Muscle of leg (tissue), 16 donors: ENCODE measurements at places on chromosomes 3 and 15. TPM values are rescaled to one million over a fixed set of nuclear protein-coding genes. Genes with fewer than 3 reads are reported as not detected.
A peak's percentile ranks its signal among the peaks of the same experiment; 100 is the strongest.

DNA sequence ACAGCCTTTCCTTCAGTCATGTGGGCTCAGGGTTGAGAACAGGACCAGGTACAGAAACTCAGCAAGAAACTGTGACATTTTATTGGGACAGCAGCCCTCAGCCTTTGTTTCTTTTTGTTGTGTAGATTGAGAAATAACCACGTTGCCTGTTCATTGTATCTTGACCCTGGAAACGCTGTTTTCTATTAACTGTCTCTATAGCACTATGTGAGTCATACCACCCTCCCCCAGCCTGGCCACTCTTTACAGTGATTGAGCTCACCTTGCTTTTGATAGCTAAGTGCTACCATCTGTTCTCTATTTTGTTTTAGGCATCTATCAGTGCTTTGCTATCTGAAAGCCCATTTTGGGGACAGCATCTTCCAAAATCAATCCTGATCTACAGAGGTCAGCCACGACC lies 127.9 kb downstream of the CD47 start:
- no peak for DNase-seq

- DNase-seq, result no peak
Observed at GRCh38 chr3:114557791-114558190, 264.0 kb downstream of the TIGIT start.

GRCh38 chr3:21049334-21050062 lies 701.5 kb downstream of the ZNF385D start:
- DNase-seq, result no peak

- no peak for DNase-seq
Observed at GRCh38 chr3:30368978-30369377, 237.4 kb upstream of the TGFBR2 start.

GRCh38 chr3:54188176-54188791 lies 65.9 kb downstream of the CACNA2D3 start:
- peak; percentile 85 for DNase-seq

DNA sequence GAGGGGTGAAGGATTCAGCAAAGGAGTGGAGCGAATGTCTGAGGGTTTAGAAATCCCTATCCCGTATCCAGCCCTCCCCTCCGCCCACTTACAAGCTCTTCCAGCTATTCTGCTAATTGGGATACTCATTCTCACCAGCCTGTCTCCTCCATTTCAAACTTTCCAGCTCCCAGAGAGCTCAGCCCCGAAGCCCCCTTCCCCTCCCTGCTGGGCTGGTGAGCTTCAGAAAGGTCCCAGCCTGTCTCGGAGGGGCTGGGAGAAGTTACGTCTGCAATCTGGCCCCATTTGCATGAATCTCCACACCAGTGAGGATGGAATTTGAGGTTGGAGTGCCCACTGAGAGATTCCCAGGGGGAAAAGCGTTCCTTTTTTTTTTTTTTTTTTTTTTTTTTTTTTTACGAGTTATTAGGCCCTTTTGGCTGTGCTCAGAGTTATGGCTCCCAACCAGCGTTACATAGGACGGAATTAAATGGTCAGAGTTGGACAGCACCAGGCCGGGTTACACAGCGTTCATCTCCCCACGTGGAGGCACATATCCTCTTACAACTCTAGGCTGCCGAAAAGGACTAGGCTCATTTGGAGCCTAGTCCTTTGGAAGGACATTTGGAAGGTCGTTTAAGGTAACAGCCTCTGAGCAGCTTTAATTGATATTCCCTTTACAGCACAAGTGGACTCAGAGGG lies 34.6 kb downstream of the FGD5 start:
- peak; percentile 93 for DNase-seq

DNA sequence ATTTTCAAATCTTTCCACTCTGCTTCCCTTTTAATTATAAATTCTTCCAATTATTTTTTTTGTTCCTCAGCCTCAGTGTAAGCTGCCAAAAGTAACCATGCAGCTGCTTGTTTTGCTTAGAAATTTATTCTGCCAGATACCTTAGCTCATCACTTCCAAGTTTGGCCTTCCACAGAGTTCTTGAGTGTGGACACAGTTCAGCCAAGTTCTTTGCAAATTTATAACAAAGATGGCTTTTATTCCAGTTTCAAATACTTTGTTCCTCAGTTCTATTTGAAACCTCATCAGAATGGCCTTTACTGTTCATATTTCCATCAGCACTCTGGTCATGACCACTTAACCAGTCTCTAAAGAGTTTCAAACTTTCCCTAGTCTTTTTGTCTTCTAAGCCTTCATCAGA lies 10.3 kb downstream of the RTP1 start:
- DNase-seq, result peak; percentile 55

DNA sequence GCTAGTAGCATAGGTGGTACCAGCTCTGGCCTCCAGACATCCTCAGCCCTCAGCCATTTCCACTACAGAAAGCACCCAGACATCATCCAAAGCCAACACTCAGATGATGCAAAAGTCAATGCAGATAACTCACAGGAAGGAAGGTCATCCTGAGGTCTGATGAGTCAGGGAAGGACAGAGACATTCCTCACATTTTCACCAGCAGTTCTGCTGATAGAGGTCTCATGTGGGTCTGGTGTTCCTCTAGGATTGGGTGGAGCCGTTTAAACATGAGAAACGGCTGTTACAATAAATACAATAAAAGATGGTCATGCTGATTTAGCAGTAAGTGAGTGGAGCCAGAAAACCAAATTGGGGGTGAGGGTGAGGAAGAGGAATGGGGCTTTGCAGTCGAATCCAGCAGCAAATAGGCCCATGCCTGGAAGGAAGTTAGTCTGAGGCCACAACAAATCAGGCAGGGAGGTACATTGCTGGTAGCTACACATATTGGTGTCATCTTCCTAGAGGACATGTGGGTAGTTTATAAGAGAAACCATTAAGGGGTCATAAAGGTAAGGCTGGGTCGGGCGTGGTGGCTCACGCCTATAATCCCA lies 33.3 kb upstream of the FLNB start:
- peak; percentile 48 for DNase-seq

DNA sequence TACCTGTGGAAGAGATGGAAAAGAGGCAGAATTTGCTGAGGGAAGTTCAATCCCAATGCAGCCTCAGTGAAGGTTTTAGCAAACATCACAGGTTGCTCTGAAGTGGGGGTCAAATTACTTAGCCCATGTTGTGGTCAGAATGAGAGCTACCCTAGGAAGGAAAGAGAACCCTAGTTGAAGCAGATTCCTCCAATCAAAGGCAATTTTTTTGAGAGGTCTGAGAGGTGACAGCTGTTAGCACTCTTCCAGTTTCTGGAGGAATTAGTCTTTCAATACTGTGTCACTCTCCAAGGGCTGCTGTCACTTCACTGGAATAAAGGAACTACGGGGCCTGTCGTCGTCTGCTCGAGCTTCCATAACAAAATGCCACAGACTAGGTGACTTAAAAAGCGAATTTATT lies 584.2 kb upstream of the DPPA4 start:
- DNase-seq, result no peak

- peak; percentile 22 for DNase-seq
Observed at GRCh38 chr15:27418726-27419125, 447.7 kb downstream of the GABRG3 start.

- peak; percentile 42 for DNase-seq
Observed at GRCh38 chr3:97979610-97980009, 7.4 kb upstream of the RIOX2 start.

DNA sequence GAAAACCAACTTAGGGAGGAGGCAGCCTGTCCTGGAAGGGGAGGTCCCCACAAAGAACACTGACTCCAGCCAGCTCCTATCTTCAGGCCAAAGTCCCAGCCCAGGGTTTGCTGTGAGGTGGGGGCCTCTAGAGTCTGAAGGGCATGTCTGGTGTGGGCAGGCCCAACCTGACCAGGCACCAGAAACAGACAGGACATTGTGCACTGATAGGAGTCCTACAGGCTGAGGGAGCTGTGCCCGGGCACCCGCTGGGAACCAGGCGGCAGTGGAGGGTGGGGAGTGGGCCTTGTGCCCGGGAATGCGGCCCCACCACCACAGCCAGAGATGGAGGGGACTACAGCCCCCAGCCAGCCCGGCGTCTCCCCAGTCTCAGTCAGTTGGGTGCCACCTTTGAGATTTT lies 161.4 kb downstream of the WNT7A start:
- no peak for DNase-seq

GRCh38 chr3:99651531-99651930 lies 13.1 kb downstream of the COL8A1 start:
- DNase-seq, result peak; percentile 58

DNA sequence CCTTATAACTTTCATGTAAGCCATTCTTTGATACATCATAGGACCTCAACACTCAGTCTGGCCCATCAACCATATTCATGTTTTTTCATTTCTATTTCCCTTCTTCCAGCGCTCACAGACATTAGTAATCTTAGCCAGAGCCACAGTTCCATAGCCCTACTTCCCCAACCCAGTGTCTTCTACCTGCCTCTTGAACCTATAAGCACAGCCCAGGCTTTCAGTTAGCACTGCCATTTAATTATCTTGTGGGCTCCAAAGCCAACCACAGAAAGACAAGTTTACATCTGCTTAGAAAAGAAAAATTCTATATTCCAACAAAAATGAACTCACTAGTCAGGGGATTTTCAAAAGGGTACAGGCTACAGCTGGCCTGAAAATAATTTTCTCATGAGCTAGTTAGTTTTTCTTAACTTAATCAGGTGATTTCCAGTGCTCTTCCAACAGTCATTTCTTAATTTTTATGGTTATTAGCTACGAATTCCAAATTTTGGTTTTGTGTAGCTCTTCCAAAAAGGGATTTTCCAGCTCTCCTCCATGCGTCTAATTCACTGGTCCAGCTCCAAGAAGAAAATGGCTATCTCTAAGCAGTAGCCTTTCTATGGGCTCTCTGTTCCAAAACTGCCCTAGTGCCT lies 13.7 kb downstream of the CD200 start:
- DNase-seq, result no peak

DNA sequence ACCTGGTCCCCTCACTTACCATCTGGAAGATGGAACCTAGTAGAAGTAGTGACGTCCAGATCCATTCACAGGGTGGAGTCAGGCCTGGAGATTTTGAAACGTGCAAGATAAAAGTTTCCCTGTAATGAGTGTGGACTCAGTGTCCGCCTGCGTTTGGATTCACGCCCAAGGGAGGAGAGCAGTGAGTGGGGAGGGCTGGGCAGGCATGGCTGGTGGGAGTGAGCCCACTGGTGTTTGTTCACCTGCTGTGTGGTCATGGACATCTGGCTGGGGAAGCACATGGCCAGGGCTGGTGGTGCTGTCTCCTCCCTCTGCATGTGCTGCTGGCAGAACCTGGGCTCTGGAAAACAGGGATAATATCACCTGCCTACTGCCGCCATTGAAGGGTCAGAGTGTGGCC lies 37.0 kb downstream of the RLBP1 start:
- no peak for DNase-seq

GRCh38 chr3:3560591-3561311 lies 238.5 kb upstream of the LRRN1 start:
- peak; percentile 77 for DNase-seq

DNA sequence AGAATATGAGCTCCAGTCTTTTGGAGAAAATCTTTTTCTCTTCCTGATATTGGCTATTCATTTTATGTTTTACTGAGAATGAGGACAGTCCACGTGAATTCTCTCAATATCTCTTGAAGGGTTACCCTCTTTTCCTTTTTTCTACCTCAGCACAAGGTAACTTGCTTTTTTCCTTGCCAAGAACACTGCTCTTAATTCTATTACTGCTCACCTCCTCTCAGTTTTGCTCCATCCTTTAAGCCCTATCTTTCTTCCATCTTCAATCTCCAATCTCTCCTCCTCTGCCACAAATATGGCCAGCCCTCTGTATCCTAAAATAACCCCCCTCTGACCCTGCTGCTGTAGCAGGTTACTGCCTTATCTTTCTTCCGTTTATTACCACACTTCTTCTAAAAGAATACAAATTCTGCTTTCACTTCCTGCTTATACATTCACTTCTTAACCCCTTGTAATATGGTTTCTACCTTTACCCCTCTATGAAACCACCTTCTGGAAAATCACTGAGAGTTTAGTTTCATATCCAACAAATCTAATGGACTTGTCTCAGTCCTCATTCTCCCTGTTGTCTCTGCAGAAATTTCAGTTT lies 89.0 kb downstream of the NFKBIZ start:
- no peak for DNase-seq

DNA sequence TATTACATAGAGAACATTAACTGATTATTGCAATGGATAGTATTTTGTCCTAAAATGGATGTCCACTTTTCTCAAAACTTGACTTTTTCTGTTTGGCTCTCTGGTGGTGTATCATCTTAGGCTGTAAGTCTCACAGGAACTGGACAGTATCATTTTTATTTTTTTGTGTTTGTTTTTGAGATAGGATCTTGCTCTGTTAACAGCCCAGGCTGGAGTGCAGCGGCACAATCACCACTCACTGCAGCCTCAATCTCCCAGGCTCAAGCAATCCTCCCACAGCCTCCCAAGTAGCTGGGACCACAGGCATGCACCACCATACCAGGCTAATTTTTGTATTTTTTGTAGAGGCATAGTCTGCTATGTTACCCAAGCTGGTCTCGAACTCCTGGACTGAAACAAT lies 13.1 kb downstream of the CHST14 start:
- no peak for DNase-seq

DNA sequence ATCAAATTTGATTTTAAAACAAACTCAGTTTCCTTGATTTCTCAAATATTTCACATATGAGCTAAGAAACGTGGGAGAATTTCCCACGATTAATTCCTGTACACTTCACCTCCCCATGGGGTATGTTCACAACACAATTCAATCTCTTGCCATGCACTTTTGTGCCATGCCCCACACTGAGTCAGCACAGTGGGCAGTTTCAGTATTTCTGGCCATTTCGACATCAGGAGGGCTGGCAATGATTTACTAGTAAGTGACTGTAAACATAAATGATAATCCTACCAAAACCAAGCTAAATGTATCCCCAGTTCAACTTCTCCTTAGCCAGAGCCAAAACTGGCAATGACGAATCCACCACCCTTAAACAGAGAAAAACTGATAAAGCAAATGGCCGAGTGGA lies 293.6 kb downstream of the FGF12 start:
- no peak for DNase-seq

DNA sequence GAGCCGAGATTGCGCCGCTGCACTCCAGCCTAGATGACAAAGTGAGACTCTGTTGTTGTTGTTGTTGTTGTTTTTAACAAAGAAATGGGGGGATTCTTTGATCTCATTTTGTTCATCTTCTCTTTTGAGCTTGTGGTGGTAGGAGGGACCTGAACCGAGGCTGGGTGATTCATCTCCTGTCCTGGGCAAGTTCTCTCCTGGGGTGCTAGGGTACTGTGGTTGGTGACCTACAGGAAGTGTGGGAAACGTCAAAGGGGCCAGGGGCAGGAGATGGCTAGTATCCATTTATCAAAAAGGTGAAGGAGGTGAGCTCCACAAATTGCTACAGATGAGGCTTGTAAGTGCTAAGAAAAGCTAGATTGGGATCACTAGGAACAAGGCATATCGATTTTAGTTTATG lies 14.3 kb downstream of the PPCDC start:
- DNase-seq, result no peak

- no peak for DNase-seq
Observed at GRCh38 chr3:154602241-154602640, 172.3 kb upstream of the GPR149 start.

GRCh38 chr15:41560572-41560874 lies 1.5 kb downstream of the TYRO3 start:
- no peak for DNase-seq

The SPINK8 gene
- polyA plus RNA-seq, result not detected

The SEC62 gene
- polyA plus RNA-seq, result 90.7 TPM

The UCN2 gene
- 0.95 TPM for polyA plus RNA-seq

The PIGZ gene
- polyA plus RNA-seq, result 0.92 TPM

The P3H2 gene
- 74.7 TPM for polyA plus RNA-seq

The PLSCR5 gene
- polyA plus RNA-seq, result not detected

The GPR176 gene
- 4.8 TPM for polyA plus RNA-seq

The RASGRF1 gene
- 0.29 TPM for polyA plus RNA-seq

The PLA2G4E gene
- polyA plus RNA-seq, result 2.3 TPM

The APOD gene
- 58.9 TPM for polyA plus RNA-seq

The NMNAT3 gene
- 5.8 TPM for polyA plus RNA-seq

The ATP8B4 gene
- polyA plus RNA-seq, result 5.2 TPM
